ENCODE measurements at places on chromosomes 7 and 10.
A peak's percentile ranks its signal among the peaks of the same experiment; 100 is the strongest.

GRCh38 chr10:8712656-8713055 lies 658.2 kb downstream of the GATA3 start:
- no peak for DNase-seq

GRCh38 chr10:88617772-88618300 lies 31.3 kb downstream of the LIPJ start:
- no peak for DNase-seq

GRCh38 chr7:13841284-13841683 lies 148.2 kb downstream of the ETV1 start:
- DNase-seq, result no peak

- peak; percentile 60 for DNase-seq
These were observed 29.9 kb upstream of the HNRNPH3 start for GRCh38 chr10:68301790-68302502.

- DNase-seq, result no peak
These were observed 53.7 kb upstream of the MTPN start for GRCh38 chr7:136030867-136031318.
